ENCODE measurements at places on chromosomes 13 and 19. TPM values are rescaled to one million over a fixed set of nuclear protein-coding genes. Genes with fewer than 3 reads are reported as not detected.
A peak's percentile ranks its signal among the peaks of the same experiment; 100 is the strongest.

FCHO1 gene
- 0.71 TPM for total RNA-seq

SLC7A10 gene
- not detected for total RNA-seq

SOX21 gene
- total RNA-seq: not detected

EMP3 gene
- 32.1 TPM for total RNA-seq

SNAPC2 gene
- 9.8 TPM for total RNA-seq

LRRC25 gene
- 2.4 TPM for total RNA-seq

ZNF578 gene
- total RNA-seq: 2.4 TPM

PCDH20 gene
- total RNA-seq: 0.30 TPM

DNA sequence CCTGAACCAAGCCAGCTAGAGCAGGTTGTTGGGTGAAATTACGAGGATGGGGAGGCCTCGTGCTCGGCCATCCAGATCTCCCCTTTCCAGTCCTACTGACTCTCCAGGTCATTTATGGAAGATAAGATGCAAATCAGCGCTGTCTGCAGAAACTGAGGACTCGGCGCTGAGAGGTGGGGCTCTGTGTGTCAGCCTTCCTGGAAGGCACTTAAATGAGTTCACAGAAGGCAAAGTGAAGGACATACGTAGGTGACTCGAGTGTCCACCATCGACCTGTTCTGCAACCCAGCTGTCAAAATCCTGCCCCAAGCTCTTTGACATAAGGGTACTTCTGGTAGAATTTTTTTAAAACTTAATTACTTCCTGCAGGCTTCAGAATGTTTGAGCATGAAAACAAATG, 86.4 kb downstream of the RAB20 start:
- no peak for DNase-seq
- H3K4me3 ChIP-seq: no peak overlapping the region
- peaks cover 90% of the 10 kb centered on the region for H3K36me3 ChIP-seq
- no peaks in the 10 kb centered on the region for H3K27me3 ChIP-seq
- H3K27ac ChIP-seq: no peak overlapping the region

DNA sequence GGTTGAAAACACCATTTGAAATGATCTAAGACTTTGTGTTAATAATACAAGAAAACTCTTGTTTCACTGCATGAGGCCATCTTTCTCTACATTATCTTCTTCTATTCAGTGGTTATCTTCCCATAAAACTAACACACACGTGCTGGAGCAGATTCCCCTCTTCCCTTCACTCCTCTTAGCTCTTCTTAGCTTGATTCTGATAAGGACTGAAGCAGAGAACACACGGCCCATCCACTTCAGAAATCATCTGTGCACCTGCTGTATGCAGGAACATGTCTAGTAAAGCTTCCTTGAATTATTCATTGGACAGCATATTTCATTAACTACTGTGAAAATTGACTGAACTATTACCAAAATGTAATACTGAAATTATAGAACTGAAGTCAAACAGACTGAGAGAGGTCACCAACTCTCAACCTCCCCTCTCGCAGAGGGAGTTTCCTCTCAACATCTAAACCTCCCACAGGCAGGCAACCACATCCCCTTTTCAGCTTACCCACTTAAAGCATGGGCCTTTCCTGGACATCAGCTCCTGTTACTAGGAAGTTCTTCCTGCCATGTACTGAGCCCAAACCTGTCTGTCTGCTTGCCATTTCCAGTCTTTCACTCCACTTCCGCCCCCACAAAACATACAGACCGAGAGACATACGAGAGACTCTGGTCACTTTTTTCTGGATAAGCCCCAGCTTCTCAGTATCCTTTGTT, 113.9 kb downstream of the CRYL1 start:
- H3K4me1 ChIP-seq: no peaks in the 10 kb centered on the region
- H3K27ac ChIP-seq: no peak overlapping the region
- H3K36me3 ChIP-seq: no peaks in the 10 kb centered on the region
- no peaks in the 10 kb centered on the region for H3K27me3 ChIP-seq
- DNase-seq: no peak

DNA sequence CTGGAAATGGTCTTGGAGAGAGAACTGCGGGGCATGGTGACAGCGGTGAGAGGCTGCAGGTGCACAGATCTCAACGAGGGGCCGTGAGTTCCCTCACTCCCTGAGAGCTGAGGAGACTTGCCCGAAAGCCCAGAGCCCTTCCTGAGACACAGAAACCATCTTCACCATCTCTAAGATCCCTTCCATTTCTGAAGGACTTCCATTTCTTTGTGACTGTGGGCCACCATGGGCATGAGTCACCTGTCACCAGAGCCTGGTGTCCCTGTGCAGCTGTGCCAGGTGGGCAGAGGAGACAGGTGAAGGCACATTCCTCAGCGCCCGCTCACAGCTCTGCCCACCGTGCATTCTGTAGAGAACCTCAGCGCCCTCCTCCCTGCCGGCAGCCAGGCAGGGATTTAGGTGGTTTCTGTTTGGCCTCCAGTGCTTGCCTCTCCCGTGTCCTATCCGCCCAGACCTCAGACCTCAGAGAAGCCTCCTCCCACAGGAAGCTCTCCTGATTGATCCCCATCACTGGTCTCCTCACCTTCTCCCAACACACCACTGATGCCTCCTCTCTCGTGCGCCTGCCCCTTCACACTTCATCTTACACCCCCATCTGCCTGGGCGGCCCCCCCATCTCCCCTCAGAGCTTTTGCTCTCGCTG, 24.2 kb downstream of the SH3GL1 start:
- no peak overlapping the region for H3K4me3 ChIP-seq
- peaks cover 4% of the 10 kb centered on the region for H3K36me3 ChIP-seq
- peaks cover 91% of the 10 kb centered on the region for H3K4me1 ChIP-seq
- H3K27me3 ChIP-seq: no peaks in the 10 kb centered on the region
- no peak for DNase-seq
- H3K27ac ChIP-seq: peak overlapping the region; percentile 94

DNA sequence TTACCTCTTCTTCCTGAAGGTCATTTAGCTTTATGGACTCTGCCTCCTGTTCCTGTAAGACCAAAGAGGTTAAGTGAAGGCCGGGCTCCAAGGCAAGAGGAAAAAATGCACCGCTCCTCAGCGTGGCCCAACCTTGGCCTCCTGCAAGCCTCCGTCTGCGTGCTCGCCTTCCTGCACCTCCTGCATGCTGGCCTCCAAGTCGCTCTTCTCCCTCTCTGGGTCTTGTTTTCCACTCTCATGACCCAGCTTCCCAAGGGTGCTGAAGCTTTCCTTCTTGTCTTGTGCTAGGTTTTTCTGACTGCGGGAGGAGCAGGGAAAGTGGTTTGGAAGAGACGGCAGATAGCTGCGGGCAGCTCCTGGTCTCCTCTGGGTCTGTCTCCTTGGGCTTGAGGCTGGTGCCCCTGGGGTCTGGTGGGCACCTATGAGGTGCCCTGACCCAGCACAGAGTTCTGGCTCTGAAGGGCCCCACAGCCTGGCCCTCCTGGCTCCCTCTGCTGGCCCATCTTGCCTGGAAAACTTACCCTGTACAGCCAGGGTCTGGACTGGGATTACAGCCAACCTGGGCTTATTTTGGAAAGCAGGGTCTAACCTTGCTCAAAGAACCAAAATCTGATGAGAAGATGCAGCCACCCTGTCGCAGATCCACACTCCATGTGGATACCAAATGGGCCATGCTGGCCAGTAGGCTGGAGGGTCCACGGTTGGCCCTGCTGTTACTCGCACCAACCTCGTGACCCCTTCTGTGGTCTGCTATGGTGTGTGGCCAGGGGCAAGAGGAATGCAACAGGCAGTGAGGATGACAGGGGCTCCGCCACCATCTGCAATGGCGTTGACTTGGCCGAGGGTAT, 5.2 kb downstream of the C13orf46 start:
- peak; percentile 4 for DNase-seq
- H3K4me1 ChIP-seq: peaks cover 28% of the 10 kb centered on the region
- H3K36me3 ChIP-seq: no peaks in the 10 kb centered on the region
- no peak overlapping the region for H3K27ac ChIP-seq

DNA sequence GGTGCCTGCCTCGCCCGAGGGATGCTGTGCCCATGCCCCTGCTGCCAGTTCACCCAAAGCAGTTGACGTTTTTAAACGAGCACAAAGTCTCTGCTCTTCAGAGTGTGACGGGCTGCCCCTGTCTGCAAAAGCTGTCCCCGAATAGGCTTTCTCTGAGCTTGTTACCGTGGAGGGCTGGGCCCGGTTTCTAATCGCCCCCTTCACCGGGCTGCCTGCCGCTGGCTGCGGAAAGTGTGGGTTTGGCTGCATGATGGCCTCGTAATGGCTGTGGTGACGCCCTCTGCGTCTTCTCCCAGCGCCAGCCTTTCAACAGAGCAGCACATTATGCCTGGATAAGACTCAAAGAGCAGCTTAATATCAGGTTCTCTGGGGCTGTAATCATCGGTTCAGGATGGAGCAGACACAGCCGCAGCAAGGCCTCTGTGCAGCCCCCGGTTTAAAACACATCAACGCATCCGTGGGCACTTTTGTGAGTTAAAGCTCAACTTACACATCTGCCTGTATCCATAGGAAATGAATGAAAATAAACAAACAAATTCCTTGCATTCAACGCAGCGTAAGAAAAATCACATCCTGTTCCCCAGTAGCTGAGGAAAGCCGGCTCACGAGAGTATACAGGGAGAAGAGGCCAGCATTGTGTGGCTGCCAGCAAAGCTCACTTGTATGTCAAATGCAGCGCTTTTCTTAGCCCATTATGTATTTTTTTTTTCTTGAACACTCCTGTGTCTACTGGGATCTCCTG, 166.4 kb upstream of the SOX1 start:
- no peak for DNase-seq
- no peaks in the 10 kb centered on the region for H3K4me1 ChIP-seq
- H3K27ac ChIP-seq: no peak overlapping the region

DNA sequence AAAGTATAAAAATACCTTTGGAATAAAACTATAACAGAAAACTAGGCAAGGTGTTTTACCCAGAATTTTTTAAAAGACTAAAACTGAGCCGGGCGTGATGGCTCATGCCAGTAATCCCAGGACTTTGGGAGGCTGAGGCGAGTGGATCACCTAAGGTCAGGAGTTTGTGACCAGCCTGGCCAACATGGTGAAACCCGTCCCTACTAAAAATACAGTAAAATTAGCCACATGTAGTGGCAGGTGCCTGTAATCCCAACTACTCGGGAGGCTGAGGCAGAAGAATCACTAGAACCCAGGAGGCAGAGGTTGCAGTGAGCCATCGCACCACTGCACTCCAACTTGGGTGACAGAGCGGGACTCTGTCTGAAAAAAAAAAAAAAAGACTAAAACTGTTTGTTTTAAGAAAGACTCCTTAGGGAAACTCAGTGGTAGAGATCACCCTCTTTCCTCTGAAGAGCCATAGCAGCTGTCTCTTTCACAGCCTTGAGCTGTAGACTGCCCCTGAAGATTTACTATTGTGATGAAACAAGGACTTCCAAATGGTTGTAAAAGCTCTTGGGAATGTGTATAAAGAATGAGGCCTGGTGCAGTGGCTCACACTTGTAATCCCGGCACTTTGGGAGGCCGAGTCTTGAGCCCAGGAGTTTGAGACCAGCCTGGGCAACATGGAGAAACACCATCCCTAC, 14.7 kb upstream of the KCTD4 start:
- no peak overlapping the region for H3K27ac ChIP-seq
- H3K4me1 ChIP-seq: peaks cover 30% of the 10 kb centered on the region
- no peaks in the 10 kb centered on the region for H3K36me3 ChIP-seq
- no peaks in the 10 kb centered on the region for H3K27me3 ChIP-seq

DNA sequence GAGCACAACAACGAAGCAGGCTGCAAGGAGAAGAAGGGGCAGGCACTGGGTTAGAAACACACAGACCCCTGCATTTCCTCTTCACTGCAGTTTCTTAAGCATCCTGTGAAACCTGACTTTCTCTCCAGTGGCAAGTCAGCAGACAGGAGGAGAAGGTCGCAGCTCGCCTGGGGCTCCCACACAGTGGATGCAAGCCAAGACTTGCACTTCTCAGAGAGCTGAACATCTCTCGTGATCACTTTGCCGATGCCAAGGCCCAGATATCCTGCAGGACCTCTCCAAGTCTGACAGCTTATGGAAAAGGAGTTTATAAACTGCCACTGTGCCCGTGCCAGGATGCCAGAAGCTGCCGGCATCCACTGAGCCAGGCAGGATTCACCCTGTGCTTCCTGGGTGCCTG, 18.4 kb downstream of the TMEM272 start:
- peaks cover 65% of the 10 kb centered on the region for H3K4me1 ChIP-seq
- peak; percentile 71 for DNase-seq
- H3K27me3 ChIP-seq: no peaks in the 10 kb centered on the region
- H3K36me3 ChIP-seq: no peaks in the 10 kb centered on the region
